ENCODE measurements at places on chromosomes 16 and 17.

DNA sequence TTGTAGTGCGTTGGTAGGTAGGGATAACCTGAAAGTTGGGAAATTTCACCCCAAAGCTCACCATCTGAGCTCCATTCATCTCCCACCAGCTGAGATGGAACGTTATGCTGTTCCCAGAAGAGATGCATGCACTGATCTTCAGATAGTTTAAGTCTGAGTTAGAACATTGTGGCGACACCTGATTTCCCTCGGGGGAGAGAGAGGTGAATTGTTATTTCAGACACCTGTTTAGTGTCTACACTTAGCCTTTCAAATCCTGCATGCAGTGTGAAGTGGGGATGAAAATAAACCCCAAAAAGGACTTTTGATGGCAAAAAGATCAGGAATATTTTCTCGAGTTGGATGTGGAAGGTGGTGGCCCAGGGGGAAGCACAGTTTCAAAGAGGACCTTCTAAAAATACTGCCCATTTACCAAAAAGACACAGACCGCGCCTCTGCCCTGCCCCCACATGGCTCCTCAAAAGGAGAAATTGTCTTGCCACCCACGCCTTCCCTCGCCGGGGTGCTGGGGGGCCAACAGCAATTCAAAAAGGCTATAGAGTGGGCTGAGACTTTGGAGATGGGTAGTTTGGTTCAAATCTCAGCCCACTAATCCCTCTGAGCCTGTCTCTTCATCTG lies 11.4 kb downstream of the CIITA start:
- no peak for DNase-seq

DNA sequence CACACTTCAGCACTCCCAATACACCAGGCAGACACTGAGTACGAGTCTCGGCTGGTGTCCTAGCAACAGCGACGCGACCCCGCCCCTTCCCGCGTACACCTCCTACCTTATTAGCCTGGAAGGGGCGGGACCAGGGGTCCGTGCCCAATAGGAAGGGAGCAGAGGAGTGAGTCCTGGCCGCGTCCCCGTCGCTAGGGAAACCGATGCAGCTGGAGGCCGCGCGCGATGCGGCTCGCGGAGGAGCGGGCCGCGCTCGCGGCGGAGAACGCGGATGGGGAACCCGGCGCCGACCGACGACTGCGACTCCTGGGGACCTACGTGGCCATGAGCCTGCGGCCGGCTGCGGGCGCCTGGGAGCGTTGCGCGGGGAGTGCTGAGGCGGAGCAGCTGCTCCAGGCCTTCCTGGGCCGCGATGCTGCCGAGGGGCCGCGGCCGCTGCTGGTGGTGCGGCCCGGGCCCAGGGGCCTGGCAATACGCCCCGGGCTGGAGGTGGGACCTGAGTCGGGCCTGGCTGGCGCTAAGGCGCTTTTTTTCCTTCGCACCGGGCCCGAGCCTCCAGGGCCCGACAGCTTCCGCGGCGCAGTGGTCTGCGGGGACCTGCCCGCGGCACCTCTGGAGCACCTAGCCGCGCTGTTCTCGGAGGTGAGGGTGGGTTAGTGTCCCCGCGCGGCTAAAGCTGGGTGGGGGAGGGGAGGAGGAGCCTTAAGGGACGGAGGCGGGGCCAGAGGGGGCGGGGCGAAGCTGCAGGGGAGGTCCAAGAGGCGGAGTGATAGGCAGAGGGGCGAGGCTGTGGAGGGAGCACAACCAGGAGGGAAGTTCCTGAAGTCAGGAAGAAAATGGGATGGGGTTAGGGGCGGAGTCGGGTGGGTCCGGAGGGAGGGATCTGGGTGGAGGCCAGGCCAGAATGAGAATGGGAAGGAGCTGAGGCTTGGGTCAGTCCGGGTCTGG lies at the start of gene DNAH9:
DNAH9 (plus strand) TSS at position 197 of the 948 bp plus-strand sequence; CDS start at position 226, 29 bp downstream.
- peak; percentile 96 for DNase-seq

DNA sequence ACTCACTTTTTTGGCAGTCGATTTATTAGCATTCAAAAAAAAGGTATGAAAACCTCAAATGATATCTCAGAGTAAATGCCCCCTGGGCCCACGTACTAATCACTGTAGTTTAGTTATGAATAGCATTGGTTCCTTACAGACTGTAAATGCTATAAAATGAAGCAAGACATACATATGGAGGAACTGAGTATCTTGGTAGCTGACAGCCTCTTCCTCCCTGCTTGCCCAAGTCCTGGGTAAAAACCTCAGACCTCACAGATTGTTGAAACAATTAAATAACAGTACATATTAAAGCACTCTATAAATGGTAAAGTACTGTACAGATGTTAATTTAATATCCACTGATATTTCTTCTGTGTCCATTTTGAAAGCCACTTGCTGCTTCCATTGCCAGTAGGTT lies 33.2 kb upstream of the ABCC11 start:
- no peak for DNase-seq

- DNase-seq, result peak; percentile 77
These were observed 621 bp downstream of the KCNJ2 start for GRCh38 chr17:70169709-70170597.

GRCh38 chr17:58693751-58694150 lies 1.3 kb downstream of the RAD51C start:
- DNase-seq, result no peak

GRCh38 chr16:49748322-49748721 lies 107.6 kb downstream of the ZNF423 start:
- peak; percentile 38 for DNase-seq

DNA sequence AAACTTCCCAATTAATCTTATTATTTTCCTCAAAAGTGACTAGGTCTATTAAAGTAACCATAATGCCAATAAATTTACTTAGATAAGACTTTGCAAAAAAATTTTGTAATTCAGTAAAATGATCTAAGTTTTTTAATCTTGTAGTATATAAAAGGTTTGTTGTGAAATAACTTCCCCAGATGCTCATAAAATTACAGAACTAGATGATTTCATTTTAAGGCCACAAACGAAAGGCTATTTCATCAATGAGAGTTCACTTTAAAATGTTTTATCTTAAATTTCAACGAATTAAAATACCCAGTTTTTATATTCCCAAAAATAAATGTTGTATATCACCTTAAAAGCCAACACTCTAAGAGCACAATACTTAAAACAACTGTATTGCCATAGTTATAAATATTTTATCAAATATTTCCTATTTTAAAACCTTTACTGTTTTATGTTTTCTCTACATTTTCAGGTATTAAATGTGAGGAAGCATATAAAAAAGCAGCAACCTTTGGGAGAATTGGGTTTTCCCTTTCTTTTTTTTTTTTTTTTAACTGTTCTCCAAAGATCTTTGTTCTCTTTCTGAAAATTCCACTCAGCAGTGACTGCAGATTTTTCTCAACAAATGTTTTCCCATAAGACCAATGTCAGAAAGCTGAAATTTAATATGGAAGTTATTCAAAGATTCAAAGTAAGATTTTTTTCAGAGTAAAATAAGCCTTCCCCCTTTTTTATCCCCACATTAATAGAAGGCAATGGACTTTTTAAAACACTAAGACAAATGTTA lies 169.9 kb downstream of the CYB561 start:
- DNase-seq, result no peak

DNA sequence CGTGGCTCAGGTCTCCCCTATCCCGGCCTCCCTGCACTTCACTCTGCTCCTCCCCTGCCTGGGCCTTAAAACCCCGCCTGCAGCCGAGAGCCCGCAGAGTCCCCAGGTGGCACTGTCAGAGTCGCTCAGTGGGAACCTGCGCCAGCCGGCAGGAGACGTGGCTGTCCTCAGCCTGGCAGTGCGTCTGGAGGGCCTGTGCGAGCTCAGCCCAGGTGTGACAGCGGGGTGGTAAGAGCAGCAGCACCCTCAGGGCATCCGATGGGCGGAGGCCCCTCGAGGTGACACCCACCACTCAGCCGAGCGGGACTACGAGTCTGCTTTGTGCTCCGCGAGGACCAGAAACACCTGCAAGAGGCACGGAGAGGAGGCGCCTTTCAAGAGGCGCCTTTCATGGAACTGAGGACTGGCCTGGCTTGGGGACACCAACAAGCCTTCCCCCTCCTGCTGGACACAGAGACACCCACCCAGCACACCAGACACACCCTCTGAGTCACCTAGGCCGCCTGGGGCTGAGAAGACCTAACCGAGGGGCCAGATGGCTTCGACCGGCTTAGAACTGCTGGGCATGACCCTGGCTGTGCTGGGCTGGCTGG lies at the start of gene CLDN9:
CLDN9 (plus strand) TSS at position 96 of the 593 bp plus-strand sequence; CDS start at position 536, 440 bp downstream.
- no peak for DNase-seq

- DNase-seq, result no peak
These were observed 20.2 kb downstream of the SYCE1L start for GRCh38 chr16:77219437-77219836.

DNA sequence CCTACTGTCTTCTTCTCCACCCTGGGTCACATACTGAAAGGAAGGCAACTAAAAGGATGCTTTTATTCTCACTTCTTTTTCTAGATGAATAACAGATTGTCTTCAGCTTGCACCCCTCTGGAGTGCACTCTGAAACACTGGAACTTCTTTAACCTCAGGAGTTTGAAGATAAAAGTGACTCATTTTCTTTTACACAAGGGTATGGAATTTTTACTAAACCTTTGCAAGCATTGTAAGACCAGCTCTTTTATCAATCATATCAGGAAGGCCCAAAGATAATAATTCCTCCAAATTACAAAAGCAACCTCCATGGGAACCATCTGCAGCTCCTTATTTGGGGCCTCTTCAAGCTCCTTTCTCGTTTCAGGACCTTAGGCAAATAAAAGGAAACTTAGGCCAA lies 193.5 kb upstream of the KIF2B start:
- DNase-seq, result no peak

GRCh38 chr17:73900516-73900915 lies 256.3 kb upstream of the SDK2 start:
- DNase-seq, result no peak

DNA sequence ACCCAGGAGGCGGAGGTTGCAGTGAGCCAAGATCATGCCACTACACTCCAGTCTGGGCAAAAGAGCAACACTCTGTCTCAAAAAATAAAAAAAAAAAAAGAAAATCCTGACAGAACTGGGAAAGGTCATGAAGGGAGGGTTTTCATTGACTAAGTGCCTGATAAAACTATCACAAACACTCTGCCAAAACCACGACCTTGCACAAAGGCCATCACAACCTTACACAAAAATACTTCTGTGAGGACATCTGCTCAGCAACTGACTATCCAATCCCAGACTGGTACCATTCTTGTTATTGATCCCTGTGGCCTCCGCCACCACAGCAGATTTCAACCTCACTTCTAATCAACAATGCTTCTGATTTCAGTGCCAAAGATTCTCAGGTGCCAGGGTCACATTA lies 40.1 kb downstream of the MPHOSPH6 start:
- DNase-seq, result no peak
